Stimulated activated CD4-positive, alpha-beta T cell treated with anti-CD3 and anti-CD28 coated beads, Interleukin-2, amount 100 ng/mL, for 48 hours (primary cell): ENCODE measurements at places on chromosomes 5 and 9.

GRCh38 chr9:34256987-34257585, 72.0 kb downstream of the KIF24 start:
- no peak for DNase-seq

DNA sequence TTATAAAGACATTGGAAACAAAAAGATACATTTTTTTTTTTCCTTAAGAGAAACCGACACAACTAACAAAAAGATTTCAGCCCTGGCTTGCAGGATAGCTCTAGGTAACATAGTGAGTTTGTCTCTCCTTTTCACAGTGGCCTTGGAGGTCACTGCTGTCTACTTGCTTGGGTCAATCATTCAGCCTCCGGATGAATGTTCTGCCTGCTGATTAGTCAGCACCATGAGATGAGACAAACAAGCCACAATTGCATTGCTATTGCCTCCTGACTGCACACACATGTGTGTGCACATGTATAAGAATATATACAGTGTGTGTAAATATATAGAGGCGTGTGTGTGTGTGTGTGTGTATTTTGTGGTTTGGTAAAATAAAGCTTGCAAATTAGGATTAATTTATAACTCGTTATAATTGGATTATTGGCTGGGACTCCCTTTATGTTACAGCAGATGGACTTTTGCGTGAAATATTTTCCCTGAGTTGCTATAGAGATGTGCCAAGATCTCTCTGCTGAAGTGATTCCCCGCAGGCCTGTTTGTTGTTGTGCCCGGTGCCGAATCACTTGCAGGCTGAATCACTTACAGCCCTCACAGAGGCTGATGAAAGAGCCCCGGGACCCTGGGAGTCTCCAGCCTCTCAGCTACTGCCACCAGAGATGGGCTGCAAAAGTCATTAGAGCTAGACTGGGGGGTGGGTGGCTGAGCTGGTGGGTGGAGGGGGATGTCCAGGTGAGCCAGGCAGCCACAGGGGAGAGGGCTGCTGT, 161.2 kb downstream of the FGF18 start:
- DNase-seq = no peak

DNA sequence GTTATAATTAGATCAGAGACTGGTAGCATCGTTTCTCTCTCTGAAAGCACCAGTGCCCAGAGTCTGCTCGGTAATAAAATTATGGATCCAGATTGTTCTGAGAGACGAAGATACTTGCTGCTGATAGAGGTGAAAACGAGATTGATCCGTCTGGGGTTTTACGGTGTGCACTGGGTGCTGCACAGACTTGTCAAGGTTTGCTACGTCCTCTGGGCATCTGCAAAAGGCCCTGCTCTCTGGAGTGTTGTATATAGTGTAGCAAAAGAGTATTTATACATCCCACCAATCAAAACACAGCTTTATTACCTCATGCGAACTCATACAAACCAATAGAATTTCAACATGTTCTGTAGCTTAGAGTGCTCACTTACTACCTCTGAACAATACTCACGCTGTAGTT, 219.3 kb downstream of the PBX3 start:
- DNase-seq = no peak

- no peak for DNase-seq
Observed at GRCh38 chr5:40812125-40812524, 14.0 kb upstream of the PRKAA1 start.

DNA sequence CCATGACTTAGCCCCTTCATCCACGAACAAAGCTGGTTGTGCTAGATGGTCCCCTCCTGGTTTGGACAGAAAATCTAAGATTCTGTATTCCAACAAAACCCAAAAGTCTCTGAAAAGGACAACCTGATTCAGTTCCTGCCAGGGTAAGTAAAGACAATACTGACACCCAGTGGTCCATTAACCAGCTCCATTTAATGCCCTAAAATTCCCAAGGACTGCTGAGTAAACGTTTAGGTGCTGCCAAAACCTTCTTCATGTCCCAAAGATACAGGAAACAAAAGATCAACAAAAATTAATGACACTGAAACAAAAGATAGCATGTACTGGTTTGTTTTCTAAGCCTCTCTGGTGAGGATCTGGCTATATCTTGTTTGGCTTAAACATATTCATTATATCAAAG, 25.3 kb upstream of the PPP1R2B start:
- DNase-seq = no peak

DNA sequence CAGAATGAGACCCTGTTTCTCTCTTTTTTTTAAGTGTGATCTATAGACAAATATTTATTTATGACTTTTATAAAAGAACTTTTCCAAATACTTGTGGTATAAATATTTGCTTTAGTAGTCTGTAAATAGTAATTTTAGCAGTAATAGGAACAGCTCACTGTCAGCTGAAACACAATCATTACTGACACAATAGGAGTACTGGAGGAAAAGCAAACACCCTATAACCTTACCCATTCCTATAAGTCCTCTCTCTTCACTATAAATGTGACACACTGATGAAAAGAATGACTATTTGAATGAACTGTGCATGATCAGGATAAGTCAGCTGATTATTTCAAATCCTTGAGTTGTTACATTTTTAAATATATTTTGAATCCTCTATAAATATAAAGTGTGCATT, 72.4 kb downstream of the CDH12 start:
- DNase-seq = no peak

DNA sequence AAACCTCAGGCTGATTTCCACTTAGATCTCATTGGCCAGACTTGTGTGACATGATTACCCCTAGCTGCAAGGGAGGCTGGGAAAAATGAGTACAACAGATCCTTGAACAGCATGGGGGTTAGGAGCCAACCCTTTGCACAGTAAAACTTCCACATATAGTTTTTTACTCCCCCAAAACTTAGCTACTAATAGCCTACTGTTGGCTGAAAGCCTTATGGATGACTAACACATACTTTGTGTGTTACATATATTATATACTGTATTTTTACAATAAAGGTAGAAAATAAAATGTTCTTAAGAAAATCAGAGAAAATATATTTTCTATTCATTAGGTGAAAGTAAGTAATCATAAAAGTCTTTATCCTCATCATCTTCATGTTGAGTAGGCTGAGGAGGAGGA, 217.4 kb downstream of the NMUR2 start:
- DNase-seq = no peak

DNA sequence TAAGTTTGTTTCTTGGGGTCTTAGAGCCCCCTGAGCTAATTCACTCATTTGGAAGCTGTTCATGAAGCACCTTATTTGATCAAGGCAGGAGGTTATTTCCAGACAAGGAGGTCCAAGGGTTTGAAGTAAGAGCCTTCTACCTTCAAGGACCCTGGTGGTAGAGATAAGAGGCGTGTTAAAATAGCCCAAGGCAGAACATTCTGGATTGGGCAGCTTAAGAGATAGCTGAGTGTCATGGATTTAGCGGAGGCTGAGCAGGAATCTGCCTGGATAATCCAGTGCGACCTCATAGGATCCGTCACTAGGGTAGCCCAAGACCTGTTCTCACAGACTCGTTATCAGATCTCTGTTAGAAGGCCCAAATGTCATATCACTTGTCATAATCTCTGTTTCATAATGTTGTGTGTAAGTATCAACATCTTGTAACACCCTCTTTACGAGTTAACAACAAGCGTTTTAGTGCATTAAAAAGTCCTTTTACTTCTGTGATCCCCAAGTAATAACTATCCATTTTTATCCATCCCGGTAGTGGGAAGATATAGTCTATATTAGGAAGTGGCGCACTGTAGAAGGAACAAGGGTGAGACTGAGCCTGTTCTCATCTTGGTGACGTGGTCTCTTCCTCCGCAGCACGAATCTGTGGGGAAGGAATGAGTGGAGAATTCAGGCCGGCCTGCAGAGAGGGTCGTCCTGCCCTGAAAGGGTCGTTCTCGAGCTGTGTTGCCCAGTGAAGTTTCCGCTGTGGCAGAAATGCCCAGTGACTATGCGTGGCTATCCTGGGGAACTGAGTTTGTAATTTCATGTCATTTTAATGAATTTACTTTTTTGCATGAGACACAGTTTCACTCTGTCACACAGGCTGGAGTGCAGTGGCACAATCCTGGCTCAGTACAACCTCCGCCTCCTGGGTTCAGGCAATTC, 28.8 kb downstream of the SLC25A25 start:
- no peak for DNase-seq
